ENCODE measurements at places on chromosomes 7 and 10.

DNA sequence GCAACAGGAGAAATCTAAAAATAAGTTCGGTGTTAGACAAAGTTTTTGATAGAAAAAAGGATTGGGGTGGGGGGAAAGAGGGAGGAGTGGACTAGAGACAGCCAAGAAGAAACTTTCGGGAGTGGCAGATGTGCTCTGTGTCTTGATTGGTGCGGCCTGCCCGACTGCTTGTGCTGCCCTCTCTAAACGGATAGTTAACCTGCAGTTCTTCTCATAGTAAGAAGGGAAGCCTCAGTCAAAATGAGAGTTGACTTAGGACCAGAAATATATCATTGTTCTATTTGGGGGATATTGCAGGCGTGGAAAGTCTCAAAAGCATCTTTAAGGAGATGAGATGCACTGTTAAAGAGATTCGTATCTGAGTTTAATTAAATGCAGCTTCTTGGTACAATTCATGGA lies 39.3 kb downstream of the UBE3C start:
- DNase-seq = no peak

DNA sequence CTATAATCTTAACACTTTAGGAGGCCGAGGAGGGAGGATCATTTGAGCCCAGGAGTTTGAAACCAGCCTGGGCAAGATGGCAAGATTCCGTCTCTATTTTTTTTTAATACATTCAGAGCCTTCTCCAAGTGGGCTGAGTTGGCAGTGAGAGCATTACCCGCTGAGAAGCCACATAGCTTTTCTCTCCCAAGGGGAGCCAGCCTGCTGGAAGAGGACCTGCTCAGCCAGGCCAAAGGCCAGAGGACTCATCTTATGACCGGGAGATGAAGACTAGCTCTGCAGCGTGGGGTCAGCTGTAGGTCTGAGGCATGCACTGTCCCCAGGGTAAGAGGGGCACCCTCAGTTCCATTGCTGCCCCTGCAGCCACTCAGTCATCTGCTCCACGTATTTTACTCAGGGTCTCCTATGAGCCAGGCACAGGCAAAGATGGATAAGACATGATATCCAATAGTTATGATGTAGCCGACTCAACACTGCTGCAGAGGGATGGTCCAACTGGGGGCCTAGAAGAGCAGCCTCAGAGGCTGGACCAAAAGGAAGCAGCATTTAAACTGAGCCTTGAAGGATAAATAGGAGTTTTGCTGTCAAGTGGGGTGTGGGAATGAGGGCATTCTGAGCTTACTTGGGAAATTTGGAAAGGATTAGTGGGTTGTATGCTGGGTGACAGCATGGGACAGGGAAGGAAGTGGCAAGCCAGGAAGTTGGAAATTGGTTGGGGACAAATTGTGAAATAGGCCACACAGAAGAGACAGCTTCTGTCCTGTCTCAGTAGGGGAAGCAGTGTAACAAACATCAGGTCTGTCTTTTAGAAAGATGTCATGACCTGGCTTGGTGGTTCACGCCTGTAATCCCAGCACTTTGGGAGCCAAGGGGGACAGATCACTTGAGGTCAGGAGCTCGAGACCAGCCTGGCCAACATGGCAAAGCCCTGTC lies 1.6 kb upstream of the MARVELD1 start:
- DNase-seq = no peak

GRCh38 chr10:112053895-112054294 lies 129.7 kb downstream of the GPAM start:
- DNase-seq = no peak

GRCh38 chr10:67200913-67201564 lies 275.2 kb downstream of the LRRTM3 start:
- DNase-seq = no peak

GRCh38 chr7:156950381-156950858 lies 908 bp downstream of the NOM1 start:
- no peak for DNase-seq

DNA sequence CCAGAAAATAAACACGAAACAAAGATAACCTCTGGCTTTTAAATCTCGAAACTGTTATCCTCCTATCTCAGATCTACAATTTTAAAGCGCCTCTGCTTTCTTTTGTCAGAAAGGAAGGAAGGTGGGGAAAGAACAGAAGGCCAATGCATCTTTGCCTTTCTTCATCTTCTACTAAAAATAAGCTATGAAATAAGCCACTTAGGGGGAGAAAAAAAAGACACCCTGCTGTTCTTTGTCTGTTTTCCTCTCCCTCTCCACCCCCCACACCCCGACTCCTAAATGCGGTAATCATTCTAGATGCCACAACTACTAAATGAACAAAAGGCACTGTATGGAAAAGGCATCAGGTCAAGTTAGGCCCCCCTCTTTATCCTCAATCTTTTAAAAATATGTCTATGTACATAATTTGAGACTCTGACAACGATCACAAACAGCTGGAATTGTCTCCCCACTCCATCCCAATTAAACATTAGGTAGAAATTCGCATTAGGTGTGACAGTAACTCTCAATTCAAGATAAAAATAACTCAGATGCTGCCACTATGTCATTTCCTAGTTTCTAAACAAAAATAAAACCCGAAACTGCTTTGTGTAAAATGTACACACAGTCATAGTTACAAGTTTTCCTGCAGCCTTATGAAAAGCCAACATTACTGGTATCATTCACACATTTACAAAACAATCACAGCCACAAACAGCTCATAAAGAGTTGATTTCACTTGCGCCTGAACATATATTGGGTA lies 2.4 kb downstream of the UBE2H start:
- peak; percentile 50 for DNase-seq

GRCh38 chr7:11818281-11818680 lies 13.7 kb downstream of the THSD7A start:
- no peak for DNase-seq

DNA sequence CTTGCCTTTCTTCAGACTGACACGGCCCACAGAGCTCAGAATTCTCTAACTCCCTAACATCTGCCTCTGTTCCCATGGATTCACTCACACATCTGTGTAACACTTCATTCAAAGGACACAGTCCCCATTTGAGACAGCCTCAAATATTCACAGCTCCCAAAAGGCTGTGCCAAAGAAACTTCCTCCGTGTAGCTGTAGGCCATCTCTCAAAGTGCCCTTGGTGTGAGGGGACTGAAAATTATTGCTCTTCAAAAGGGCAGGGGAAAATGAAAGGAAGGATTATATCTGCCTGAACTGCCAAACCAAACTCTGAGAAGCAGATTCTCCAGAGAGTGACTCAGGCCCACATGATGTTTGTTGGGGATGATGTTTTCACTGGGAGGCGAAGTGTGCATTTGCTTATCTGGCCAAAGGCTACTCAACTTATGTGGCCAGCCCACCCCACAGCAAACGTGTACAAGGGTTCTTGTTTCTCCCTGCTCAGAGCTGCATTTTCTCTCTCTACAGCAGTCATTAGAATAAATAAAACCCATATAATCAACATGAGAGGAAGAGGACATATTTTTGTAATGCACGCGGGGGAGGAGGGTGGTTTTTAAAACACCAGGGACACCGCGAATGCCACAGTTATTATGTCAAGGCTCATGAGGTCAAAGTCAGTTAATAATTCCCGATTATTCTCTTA lies 302.4 kb upstream of the NFE2L3 start:
- DNase-seq = no peak

GRCh38 chr7:158345731-158346130 lies 241.9 kb downstream of the PTPRN2 start:
- DNase-seq = no peak

- DNase-seq = no peak
Observed at GRCh38 chr10:117135480-117136140, 2.5 kb downstream of the VAX1 start.

GRCh38 chr7:127154101-127154500 lies 98.6 kb downstream of the GRM8 start:
- DNase-seq = no peak

GRCh38 chr10:129927351-129928120 lies 36.5 kb downstream of the EBF3 start:
- no peak for DNase-seq

GRCh38 chr10:120981601-120982391 lies 130.6 kb downstream of the WDR11 start:
- DNase-seq = no peak

DNA sequence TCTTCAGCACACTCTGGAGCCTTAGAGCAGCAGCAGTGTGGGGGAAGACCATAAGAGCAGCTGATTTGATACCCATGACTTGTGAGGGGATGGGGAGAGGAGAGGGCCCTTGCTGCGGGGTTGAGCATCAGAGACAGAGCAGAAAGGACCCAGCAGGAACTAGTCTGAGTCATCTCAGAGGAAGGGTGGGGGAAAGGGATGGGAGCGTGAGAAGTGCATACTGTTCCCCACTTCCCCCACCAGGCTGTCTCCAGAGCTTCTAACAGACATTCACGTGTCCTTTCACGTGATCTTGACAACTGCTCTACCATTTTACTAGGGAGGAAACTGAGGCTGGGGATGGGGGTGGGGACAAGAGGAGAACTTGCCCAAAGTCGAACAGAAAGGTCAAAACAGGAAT lies 38.7 kb downstream of the FAM241B start:
- DNase-seq = no peak

GRCh38 chr7:7693881-7694280 lies 24.5 kb downstream of the RPA3 start:
- DNase-seq = no peak

GRCh38 chr10:116198676-116199035 lies 74.3 kb downstream of the GFRA1 start:
- DNase-seq = no peak

- no peak for DNase-seq
Observed at GRCh38 chr10:78207216-78207615, 173.6 kb downstream of the RPS24 start.

- DNase-seq = no peak
Observed at GRCh38 chr7:116763647-116764046, 91.7 kb downstream of the MET start.

GRCh38 chr7:70657989-70658632 lies 473.8 kb upstream of the GALNT17 start:
- no peak for DNase-seq

DNA sequence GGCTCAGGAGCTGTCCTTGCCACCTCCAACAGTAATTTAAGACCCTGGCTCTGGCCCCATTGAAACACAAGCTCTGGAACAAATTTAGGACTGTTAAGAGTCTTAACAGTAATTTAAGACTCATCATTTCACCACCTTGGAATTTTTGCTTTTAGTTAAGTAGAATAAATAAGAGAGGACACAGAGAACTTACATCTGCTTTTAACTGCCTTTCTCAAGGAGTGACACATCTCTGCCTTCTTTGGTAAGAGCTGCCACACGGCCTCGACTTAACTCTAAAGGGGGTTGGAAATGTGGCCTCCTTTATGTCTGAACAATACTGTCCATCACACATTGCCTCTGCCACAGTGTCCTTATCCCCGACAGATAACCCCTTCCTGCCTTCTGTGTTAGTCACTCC lies 77.9 kb downstream of the HERPUD2 start:
- DNase-seq = no peak

- DNase-seq = peak; percentile 7
Observed at GRCh38 chr7:68176974-68177373, 1180.3 kb downstream of the TYW1 start.

GRCh38 chr7:36686499-36686898 lies 37.8 kb downstream of the AOAH start:
- no peak for DNase-seq

- DNase-seq = no peak
Observed at GRCh38 chr7:116195451-116195850, 14.9 kb upstream of the TES start.

- peak; percentile 47 for DNase-seq
Observed at GRCh38 chr7:42236976-42237810, at the start of gene GLI3. TSS of gene GLI3 (minus strand) at chr7:42237209. CDS start at chr7:42223253, 13,956 bp downstream.

DNA sequence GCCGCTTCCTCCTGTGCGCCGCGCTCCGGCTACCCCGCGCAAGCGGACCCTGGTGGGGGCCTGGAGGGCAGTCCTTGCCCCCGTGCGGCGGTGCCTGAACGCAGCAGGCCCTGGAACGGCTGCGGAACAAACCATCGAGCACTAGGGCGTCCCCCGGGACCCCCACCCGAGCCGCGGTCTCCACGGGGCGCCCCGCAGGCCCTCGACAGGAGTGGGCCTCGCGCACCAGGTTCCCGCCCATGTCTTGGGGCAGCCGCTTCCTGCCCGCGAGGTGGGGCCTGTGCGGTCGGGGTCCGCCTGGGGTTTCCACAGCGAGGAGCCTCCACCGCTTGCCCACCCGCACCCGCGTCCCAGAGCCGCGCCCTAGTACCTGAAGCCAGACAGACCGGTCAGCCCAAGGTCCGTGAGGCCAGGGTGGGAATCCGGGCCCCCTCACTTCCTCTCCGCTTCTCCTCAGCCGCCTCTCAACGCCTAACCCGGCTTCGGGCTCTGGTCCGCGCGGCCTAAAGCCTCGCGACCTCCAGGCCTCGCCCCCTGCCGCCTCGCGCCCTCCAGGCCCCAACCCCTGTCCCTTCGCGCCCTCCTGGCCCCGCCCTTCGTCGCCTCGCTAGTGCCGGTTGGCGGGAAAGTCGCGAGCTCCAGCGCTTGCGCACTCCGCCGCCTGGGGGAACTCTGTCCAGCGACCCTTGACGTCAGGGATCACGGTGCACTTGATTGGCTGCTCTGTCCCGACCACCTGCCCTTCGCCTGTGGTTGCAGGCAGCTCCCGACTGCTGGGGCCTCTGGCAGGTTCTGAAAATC lies 7.0 kb upstream of the GBX1 start:
- peak; percentile 57 for DNase-seq

- peak; percentile 22 for DNase-seq
Observed at GRCh38 chr7:158633055-158633956, 45.7 kb upstream of the PTPRN2 start.

DNA sequence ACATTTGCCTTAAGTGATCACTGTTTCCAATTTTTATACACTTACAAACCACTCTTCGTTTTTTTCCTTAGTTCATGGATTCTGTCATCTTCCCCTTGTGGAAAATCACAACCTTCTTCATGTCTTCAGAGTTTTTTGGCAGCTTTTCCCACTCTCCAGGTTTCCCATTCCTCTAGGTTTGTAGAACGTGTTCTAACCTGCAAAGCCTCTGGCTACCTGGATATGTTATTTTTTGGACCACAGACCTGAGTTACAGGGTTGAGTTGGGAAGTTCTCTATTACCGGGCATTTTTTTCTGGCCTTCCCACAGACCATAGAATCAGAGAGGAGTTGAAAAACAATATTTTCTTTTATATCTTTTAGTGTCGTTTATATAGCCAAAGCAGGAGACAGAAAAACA lies 30.2 kb downstream of the NRG3 start:
- DNase-seq = no peak

DNA sequence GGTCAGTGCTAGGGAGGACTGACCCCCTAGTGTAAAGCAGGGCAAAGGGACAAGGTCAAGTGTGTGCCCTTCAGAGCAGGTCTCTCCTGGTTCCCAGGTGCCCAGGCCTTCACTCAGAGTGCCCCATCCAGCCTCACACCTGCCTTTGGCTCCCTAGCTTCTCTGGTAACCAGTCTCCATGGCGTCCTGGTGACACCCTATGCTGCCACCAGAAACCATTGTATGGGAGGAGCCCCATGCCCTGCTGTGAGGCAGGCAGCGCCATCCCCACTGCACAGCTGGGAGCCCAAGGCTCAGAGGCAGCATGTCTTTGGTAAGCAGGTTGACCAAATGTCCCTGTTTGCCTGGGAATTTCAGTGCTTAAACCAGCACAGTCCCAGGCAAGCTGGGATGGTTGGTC lies 33.1 kb upstream of the HMX3 start:
- DNase-seq = no peak

- DNase-seq = no peak
Observed at GRCh38 chr10:72692994-72693781, 1.2 kb downstream of the MCU start.

- DNase-seq = no peak
Observed at GRCh38 chr10:51079331-51079730, 5.0 kb downstream of the PRKG1 start.

Measured in germinal center (tissue), 1 donor.